H7 (cell line): ENCODE measurements at places on chromosomes 2 and 18.
A peak's percentile ranks its signal among the peaks of the same experiment; 100 is the strongest.

GRCh38 chr2:20680744-20681375, 13.9 kb downstream of the GDF7 start:
- DNase-seq: no peak

GRCh38 chr2:68418855-68419254, 48.2 kb downstream of the FBXO48 start:
- DNase-seq: peak; percentile 32

- no peak for DNase-seq
These were observed 18.3 kb downstream of the MLPH start for GRCh38 chr2:237505188-237505939.

- DNase-seq: no peak
These were observed 272.6 kb upstream of the ERBB4 start for GRCh38 chr2:212811036-212811805.

- DNase-seq: no peak
These were observed 375.8 kb upstream of the FANCL start for GRCh38 chr2:58616961-58617360.

DNA sequence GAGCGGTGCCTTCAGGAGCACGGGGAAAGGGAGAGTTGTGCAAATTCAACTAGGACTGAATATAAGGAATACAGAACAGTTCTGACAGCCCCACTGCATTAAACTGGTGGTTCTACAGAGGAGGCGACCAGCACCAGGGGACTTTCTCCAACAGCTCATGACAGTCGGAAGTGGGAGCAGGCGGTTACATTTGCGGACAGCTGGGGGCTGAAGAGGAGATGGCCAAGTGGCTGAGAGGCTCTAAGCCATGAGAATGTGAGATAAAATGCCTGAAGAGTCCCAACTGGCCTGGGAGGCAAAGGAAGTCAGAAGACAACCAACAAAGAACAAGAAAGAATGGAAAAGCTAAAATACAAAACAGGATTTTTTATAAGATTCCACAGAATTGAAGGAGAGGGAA, 141.3 kb downstream of the L3MBTL4 start:
- no peak for DNase-seq

- DNase-seq: no peak
These were observed 228.6 kb downstream of the SATB2 start for GRCh38 chr2:199228887-199229819.

DNA sequence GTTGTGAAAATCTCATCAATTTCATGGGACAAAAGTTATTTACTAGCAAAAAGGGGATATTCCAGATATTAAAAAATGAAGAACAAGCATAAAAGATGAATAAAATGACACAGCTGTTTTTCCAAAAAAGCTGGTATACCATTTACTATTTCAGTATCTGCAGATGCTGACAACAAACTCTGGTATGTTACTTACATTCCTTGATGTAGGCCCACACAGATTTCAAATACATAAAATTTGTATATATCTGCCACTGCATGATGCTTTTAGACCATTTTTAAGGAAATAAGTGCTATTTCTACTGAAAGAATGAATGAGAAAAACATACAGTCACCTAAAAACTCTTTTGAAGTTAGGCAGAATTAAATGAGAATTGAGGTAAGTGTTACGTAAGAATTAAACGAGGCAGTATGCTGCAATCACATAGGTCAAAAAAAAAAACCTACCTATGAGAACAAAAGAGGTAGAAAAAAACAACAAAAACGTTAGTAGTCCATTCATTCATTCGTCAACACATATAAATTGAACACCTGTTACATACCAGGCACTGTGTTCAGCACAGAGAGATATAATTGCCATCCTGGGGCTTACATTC, 32.5 kb downstream of the ARL5A start:
- no peak for DNase-seq

DNA sequence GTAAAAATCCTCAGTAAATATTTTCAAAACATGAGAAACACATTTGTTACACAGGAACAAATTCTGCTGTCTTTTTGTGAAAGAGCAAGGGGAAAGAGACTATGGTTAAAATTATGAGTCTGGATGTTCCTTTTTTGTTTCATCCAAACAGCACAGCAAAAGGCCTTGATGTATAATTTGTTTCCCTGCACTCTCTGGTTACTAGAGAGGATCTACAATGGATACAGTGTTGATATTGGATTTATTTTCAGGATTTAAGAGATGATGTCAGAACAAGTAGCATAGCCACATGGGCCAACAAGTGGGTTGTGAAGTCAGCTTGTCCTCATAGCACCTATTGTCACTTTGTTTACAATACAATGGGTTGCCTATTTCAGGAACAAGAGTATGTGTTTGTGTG, 11.3 kb upstream of the ERBB4 start:
- DNase-seq: no peak

DNA sequence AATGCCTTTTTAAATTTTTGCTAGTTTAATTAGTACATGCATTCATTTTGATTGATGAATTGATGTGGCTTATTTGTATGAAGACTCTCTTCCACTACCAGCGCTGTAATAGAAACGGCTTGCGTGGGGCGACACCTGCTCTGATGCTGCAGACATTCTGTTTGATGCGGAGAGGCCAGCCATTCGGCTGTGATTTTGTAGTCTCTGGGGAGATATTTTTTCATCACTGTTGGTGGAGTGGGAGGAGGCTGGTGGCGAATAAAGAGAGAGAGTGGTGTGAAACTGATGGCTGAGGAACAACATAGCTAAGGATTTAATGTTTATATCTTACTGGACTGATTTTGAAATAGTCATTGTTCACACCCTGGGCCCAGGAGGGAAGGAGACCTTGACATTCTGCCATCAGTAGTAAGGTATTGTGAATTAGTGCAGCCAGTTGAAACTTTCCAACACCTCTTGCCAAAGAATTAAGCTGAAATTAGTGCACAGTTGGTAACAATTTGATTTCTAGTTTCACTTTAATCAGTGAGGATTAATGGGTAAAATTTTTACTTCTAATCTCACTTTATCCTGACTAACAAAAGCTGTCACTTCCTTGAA, 224.1 kb downstream of the MTX2 start:
- no peak for DNase-seq
